ENCODE measurements at places on chromosomes 6 and 20.

- peak; percentile 68 for DNase-seq
Observed at GRCh38 chr6:160077526-160077925, 44.1 kb upstream of the SLC22A1 start.

GRCh38 chr6:78850621-78851020, 16.7 kb upstream of the IRAK1BP1 start:
- DNase-seq, result peak; percentile 6

- no peak for DNase-seq
Observed at GRCh38 chr20:40503119-40503518, 185.9 kb downstream of the MAFB start.

DNA sequence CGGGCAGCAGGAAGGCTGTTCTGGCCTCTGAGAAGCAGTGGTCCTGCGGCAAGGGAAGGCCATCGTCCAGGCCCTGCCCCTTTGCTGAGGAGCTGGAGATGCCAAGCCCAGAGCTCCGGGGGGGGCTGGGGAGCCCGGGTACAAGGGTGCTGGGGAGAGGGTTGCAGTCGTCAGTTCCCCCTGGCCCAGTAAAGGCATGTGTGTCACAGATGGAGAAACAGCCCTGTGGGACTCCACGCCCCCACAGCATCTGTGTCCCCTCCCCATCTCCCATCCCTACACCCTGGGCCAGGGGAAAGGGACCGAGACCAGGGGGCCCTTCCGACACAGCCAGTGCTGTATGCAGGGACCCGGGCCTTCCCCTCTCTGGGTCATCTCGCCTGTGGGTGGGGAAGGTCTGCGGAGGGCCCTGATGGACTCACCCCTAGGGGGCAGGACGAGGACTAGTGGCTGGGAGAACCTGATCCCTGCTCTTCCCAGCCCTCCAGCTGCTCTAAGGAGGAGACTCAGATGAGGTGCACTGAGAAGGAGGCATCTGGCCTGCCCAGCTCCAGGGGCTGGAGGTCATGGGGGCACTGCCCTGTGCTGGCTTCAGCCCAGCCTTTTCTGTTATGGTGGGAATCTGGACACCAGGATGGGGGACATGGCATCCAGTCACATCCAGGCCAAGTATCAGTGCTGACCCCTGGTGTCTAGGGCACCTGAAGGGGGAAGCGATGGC, 609 bp downstream of the MYL9 start:
- peak; percentile 80 for DNase-seq

- peak; percentile 35 for DNase-seq
Observed at GRCh38 chr6:152637296-152638047, at the start of gene SYNE1. Gene SYNE1, minus strand, starts transcription at chr6:152637362. Its CDS starts 9,031 bp downstream, at chr6:152628331.

DNA sequence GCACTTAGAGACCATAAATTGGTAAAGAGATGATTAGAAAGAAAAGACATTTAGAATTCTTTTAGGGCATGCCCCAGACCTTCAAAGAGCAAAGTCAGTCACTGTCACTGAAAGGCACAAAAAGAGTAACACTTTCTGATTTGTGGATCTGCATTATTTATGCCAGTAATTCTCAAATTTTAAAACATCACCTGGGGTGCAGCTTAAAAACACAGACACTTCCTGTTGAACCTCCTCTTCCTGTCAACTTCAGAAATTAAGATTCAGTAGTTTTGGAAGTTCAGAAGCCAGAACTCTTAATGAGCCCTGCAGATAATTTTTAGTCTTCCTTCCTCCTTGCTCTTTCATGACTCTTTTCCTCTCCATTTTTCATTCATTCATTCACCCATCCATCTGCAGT, 137.5 kb downstream of the NRN1 start:
- no peak for DNase-seq
